CD4-positive, alpha-beta T cell (primary cell): ENCODE measurements at places on chromosomes 1 and 21.

GRCh38 chr1:115323366-115324004 is 14.6 kb downstream of the NGF start:
- no peaks in the 10 kb centered on the region for H3K4me1 ChIP-seq
- no peak overlapping the region for H3K27ac ChIP-seq
- no peaks in the 10 kb centered on the region for H3K36me3 ChIP-seq
- peaks cover 4% of the 10 kb centered on the region for H3K27me3 ChIP-seq
- DNase-seq: no peak

GRCh38 chr1:11960715-11961114 is 19.5 kb upstream of the MFN2 start:
- no peaks in the 10 kb centered on the region for H3K27me3 ChIP-seq
- H3K27ac ChIP-seq: no peak overlapping the region
- DNase-seq: no peak
- H3K4me1 ChIP-seq: no peaks in the 10 kb centered on the region

- H3K4me1 ChIP-seq: peaks cover 4% of the 10 kb centered on the region
- DNase-seq: no peak
- H3K27ac ChIP-seq: no peak overlapping the region
Measured at GRCh38 chr1:155717041-155717440, 28.1 kb downstream of the DAP3 start.

- no peak for DNase-seq
- no peak overlapping the region for H3K4me3 ChIP-seq
- H3K27me3 ChIP-seq: no peaks in the 10 kb centered on the region
- H3K36me3 ChIP-seq: no peaks in the 10 kb centered on the region
- no peaks in the 10 kb centered on the region for H3K4me1 ChIP-seq
Measured at GRCh38 chr1:27004471-27005165, 8.0 kb downstream of the TENT5B start.

- H3K4me1 ChIP-seq: no peaks in the 10 kb centered on the region
- H3K27ac ChIP-seq: no peak overlapping the region
Measured at GRCh38 chr1:8010080-8010664, 15.9 kb downstream of the ERRFI1 start.

DNA sequence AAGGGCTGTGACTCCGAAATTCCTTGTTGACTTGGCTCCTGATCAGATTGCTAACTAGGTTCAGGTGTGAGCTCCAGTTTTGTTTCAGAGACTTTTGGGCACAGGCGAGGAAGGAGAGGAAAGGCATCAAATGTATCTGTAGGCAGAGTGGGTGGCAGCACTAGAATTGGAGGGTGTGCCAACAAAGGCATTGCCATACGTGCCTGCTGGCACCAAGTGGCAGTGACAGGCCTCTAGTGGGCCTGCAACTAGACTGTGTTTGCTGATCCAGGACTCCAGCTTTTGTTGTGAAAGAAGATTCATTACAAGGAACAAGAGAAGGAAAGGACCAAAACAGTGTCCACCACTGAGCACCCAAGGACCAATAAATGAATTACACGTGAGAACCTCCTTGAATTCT is 79.5 kb downstream of the TM2D1 start:
- no peak overlapping the region for H3K27ac ChIP-seq
- no peaks in the 10 kb centered on the region for H3K36me3 ChIP-seq
- H3K4me3 ChIP-seq: no peak overlapping the region
- H3K27me3 ChIP-seq: no peaks in the 10 kb centered on the region
- no peak for DNase-seq
- H3K4me1 ChIP-seq: peaks cover 13% of the 10 kb centered on the region

GRCh38 chr1:24392982-24393650 is 20.5 kb downstream of the STPG1 start:
- H3K27me3 ChIP-seq: no peaks in the 10 kb centered on the region
- H3K36me3 ChIP-seq: no peaks in the 10 kb centered on the region
- peak overlapping the region; percentile 35 for H3K27ac ChIP-seq
- no peak overlapping the region for H3K4me3 ChIP-seq
- peaks cover 29% of the 10 kb centered on the region for H3K4me1 ChIP-seq

DNA sequence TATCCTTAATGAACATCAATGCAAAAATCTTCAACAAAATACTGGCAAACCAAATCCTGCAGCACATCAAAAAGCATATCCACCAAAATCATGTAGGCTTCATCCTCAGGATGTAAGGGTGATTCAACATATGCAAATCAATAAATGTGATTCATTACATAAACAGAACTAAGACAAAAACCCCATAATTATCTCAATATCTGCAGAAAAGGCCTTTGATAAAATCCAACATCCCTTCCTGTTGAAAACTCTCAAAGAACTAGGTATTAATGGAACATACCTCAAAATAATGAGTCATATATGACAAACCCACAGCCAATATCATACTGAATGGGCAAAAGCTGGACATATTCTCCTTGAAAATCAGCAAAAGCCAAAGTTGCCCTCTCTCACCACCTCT is 54.6 kb upstream of the DEPDC1 start:
- H3K4me1 ChIP-seq: no peaks in the 10 kb centered on the region
- no peaks in the 10 kb centered on the region for H3K36me3 ChIP-seq
- H3K4me3 ChIP-seq: no peak overlapping the region
- H3K27me3 ChIP-seq: no peaks in the 10 kb centered on the region
- no peak for DNase-seq
- no peak overlapping the region for H3K27ac ChIP-seq

DNA sequence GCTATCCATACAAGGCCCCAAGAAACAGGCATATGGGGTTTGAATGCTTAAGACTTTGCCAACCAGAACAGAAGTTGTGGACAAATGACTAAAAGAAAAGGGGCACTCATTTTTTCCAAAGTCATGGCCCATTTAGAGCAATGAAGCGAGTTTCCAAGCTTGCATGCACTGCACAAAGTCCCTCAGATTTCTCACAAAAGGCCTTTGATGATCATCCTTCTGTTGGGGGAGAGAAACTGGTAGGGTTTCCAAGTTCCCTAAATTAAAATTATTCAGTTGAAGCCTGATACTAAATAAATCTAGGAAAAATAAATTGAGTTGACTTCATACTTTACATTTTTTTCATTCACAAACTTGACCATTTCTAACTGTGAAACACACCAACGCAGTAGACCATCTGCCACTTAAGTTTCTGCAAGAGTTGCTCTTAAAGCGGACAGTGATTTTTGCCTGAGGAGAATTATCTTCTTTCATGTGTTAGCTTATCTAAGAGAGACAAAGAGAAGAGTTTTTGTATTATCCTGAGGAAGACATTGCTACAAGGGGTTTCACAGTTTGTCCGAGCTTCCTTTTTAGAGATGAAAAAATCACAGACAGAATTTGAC is 139.2 kb downstream of the SEC16B start:
- no peaks in the 10 kb centered on the region for H3K27me3 ChIP-seq
- no peak for DNase-seq
- no peak overlapping the region for H3K4me3 ChIP-seq
- H3K36me3 ChIP-seq: no peaks in the 10 kb centered on the region

DNA sequence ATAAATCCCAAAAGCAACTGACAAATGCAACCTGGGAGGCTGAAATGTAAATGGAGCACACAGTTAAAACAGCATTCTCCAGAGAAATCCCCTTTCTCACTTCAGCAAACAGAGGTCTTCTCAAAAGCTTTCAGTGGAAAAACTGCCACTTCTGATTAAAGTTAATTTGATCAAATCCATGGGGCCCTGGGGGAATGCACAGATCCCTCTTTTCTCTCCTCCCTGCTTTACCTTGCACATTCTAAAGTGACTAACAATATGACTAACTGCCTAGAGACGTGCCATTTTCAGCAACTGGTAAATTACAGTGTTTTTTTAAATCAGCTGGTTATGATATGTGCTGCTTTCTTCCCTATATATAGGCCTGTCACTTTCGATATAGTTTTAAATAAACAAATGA is 142.5 kb downstream of the RERE start:
- H3K36me3 ChIP-seq: no peaks in the 10 kb centered on the region
- no peaks in the 10 kb centered on the region for H3K4me1 ChIP-seq
- H3K27ac ChIP-seq: no peak overlapping the region
- no peak for DNase-seq

DNA sequence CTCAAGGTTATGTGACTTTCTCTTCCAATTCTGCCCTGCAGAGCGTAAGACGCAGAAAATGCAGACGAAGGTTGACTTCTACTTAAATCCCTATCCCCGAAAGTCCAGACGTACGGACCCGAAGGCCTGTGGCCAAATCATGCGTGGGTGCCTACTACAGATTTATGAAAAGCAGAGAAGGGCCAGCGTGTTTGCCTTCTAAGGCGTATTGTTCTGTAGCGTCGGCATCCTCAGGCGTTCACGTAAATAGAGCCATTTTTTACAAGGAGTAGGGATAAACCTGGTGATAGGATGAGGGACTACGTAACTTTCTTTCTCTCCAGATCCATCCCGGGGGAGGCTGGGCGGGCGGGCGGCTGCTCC is 222 bp upstream of the GIPC2 start:
- no peak for DNase-seq
- peaks cover 16% of the 10 kb centered on the region for H3K4me1 ChIP-seq
- H3K27ac ChIP-seq: no peak overlapping the region
- peaks cover 21% of the 10 kb centered on the region for H3K27me3 ChIP-seq
- peak overlapping the region; percentile 51 for H3K4me3 ChIP-seq
- H3K36me3 ChIP-seq: no peaks in the 10 kb centered on the region

DNA sequence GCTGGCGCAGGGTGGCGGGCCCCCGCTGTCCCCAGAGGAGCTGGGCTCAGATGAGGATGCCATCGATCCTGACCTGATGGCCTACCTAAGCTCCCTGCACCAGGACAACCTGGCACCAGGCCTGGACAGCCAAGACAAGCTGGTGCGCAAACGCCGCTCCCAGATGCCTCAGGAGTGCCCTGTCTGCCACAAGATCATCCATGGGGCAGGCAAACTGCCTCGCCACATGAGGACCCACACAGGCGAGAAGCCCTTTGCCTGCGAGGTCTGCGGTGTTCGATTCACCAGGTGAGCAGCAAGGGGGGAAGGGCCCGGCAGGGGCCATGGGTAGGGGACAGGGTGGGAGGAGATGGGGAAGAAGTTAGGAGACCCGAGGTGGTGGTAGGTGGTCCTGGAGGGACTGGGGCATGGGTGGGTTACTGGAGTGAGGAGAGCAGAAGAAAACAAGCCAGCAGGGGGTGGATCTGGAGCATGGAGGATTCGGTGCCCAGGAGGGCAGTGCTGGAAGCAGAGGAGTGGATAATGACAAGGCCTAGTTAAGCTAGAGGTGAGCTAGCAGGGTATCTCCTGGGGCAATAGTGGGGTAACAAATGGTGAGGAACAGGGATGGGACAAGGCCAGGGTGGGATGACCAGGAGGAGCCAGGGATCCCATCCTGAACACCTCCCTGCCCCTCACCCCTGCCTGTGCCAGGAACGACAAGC is 13.1 kb downstream of the ZBTB7B start:
- peaks cover 54% of the 10 kb centered on the region for H3K36me3 ChIP-seq
- H3K27ac ChIP-seq: peak overlapping the region; percentile 73
- no peaks in the 10 kb centered on the region for H3K27me3 ChIP-seq
- peaks cover 93% of the 10 kb centered on the region for H3K4me1 ChIP-seq
- no peak for DNase-seq
- no peak overlapping the region for H3K4me3 ChIP-seq

- H3K36me3 ChIP-seq: no peaks in the 10 kb centered on the region
- H3K4me1 ChIP-seq: peaks cover 30% of the 10 kb centered on the region
- H3K27me3 ChIP-seq: no peaks in the 10 kb centered on the region
- no peak overlapping the region for H3K4me3 ChIP-seq
Measured at GRCh38 chr1:9294910-9295636, 2.4 kb downstream of the SPSB1 start.

DNA sequence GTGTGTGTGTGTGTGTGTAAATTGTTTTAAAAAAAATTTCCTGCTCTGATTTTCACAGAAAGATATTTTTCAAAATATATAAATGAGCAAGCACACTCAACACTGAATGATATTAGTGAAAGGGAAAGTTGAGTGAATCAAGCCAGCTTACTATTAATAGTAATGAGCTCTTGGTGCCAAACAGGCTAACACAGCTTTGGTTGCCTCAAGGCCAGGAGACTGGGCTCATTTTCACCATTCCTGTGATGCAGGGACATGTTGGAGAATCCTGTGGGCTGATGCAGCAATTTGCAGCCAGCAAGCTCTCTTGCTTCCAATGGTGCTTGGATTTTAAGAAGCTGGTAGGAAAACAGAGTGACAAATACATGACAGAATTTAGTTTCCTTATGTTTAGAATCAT is 30.2 kb downstream of the PLA2G4A start:
- no peaks in the 10 kb centered on the region for H3K27me3 ChIP-seq
- no peak for DNase-seq
- no peak overlapping the region for H3K27ac ChIP-seq
- H3K4me3 ChIP-seq: no peak overlapping the region

GRCh38 chr1:204883405-204883804 is 12.7 kb downstream of the NFASC start:
- no peak for DNase-seq
- no peak overlapping the region for H3K27ac ChIP-seq
- no peaks in the 10 kb centered on the region for H3K4me1 ChIP-seq
- H3K4me3 ChIP-seq: no peak overlapping the region

GRCh38 chr1:107940701-107941100 is 24.3 kb downstream of the VAV3 start:
- no peaks in the 10 kb centered on the region for H3K36me3 ChIP-seq
- no peak overlapping the region for H3K4me3 ChIP-seq
- peaks cover 10% of the 10 kb centered on the region for H3K4me1 ChIP-seq
- DNase-seq: no peak
- H3K27ac ChIP-seq: no peak overlapping the region

GRCh38 chr1:31596737-31597097 is 20.4 kb downstream of the TINAGL1 start:
- H3K4me3 ChIP-seq: no peak overlapping the region
- H3K27me3 ChIP-seq: no peaks in the 10 kb centered on the region
- H3K36me3 ChIP-seq: no peaks in the 10 kb centered on the region
- H3K27ac ChIP-seq: no peak overlapping the region
- DNase-seq: no peak

- peak overlapping the region; percentile 96 for H3K27ac ChIP-seq
- no peaks in the 10 kb centered on the region for H3K27me3 ChIP-seq
- no peaks in the 10 kb centered on the region for H3K36me3 ChIP-seq
- peak; percentile 36 for DNase-seq
- H3K4me3 ChIP-seq: peak overlapping the region; percentile 46
Measured at GRCh38 chr1:156504438-156504813, 3.9 kb upstream of the MEF2D start.

- H3K4me3 ChIP-seq: no peak overlapping the region
- no peak overlapping the region for H3K27ac ChIP-seq
- no peaks in the 10 kb centered on the region for H3K4me1 ChIP-seq
- H3K27me3 ChIP-seq: no peaks in the 10 kb centered on the region
- no peaks in the 10 kb centered on the region for H3K36me3 ChIP-seq
Measured at GRCh38 chr1:71572038-71572437, 491.2 kb upstream of the ZRANB2 start.

- no peak overlapping the region for H3K27ac ChIP-seq
- DNase-seq: no peak
- H3K4me3 ChIP-seq: no peak overlapping the region
- no peaks in the 10 kb centered on the region for H3K4me1 ChIP-seq
- no peaks in the 10 kb centered on the region for H3K27me3 ChIP-seq
Measured at GRCh38 chr1:91783423-91784170, 102.4 kb downstream of the TGFBR3 start.
